ENCODE measurements at places on chromosomes 7 and 10.

- DNase-seq = no peak
Observed at GRCh38 chr10:113456741-113457140, 96.1 kb upstream of the HABP2 start.

DNA sequence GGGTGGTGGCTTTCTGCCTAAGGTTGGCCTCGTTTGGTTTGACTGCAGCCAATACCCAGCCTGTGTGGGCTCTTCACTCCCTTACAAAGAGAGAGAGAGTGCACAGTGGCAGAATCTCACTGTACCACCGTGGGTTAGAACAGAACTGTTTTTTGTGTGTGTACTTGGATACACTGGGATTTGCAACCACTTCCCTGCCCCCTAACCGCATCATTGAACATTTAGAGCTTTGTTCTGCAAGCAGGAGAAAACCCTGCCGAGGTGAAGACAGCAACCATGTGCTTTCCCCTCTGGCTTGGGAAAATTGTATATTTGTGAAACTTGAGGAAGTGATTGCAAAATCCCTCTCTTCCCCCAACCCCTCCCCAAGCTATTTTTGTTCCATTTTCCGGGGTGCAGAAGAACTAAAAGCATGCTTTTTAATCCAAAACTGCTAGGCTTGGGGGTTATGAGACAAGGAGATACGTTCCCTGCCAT lies 201.2 kb downstream of the TCF7L2 start:
- no peak for DNase-seq

DNA sequence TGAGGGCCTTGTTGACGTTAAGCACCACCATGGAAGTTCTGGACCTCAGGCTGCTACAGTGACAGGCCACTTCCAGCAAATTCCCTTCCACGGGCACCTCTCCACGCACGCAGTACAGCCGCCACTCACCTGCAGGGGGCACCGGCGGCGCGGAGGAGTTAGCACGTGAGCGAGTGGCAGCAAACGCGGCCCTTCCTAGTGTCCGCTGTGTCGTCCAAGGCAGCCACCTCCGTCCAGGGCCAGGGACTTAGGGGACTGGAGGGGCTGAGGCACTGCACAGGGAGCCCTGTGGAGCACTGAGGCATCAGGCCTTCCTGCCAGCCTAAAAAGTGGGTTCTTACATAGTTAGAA lies 164.4 kb downstream of the SVIL start:
- no peak for DNase-seq

- no peak for DNase-seq
Observed at GRCh38 chr10:14163377-14164086, 167.2 kb downstream of the FRMD4A start.

DNA sequence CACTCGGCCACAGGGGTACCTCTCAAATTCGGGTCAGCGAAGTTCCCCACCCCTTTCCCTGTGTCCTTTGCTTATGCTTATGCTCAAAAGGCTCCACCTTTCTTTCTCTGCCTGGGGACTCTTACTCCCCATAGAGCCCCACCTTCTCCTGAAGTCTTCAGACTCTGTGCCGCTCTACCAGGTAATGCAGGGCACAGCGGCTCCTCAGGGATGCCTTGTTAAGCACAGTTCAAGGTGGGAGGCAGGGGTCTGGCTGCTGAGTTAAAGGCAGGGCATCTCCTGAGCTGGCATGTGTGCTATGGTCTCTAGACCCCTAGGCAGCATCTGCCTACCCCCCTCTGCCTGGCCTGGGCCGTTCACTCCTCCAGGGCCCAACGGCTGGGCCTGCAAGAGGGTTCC lies 3.0 kb upstream of the CXCL12 start:
- DNase-seq = no peak

- DNase-seq = no peak
Observed at GRCh38 chr10:31908157-31908556, 20.5 kb downstream of the ARHGAP12 start.

DNA sequence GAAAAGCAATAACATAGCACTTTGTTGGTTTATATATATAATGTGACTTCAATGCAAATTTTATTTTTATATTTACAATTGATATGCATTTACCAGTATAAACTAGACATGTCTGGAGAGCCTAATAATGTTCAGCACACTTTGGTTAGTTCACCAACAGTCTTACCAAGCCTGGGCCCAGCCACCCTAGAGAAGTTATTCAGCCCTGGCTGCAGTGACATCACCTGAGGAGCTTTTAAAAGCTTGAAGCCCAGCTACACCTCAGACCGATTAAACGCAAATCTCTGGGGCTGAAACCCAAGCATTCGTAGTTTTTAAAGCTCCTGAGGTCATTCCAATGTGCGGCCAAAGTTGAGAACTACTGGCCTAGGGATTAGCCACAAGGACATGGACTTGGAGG lies 155.0 kb upstream of the LANCL2 start:
- DNase-seq = no peak

DNA sequence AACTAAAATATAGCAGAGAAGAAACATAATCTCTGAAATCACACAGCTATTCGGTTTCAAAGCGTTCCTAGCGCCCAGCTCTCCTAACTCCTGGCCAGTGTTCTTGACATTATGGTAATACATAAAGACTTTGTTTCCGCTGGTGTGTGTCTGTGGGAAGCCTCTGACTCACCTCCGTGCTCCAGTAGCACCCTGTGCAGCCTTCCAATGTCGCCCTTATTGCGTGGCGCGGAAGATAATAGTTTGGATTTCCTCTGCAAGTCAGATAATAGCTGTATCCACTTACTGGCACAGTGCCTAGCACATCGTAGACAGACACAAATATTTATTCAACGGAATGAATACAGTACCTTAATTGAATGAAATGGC lies 570 bp downstream of the BMS1 start:
- DNase-seq = peak; percentile 59
